Epithelial cell of proximal tubule (primary cell): ENCODE measurements at places on chromosomes 16 and 17.

DNA sequence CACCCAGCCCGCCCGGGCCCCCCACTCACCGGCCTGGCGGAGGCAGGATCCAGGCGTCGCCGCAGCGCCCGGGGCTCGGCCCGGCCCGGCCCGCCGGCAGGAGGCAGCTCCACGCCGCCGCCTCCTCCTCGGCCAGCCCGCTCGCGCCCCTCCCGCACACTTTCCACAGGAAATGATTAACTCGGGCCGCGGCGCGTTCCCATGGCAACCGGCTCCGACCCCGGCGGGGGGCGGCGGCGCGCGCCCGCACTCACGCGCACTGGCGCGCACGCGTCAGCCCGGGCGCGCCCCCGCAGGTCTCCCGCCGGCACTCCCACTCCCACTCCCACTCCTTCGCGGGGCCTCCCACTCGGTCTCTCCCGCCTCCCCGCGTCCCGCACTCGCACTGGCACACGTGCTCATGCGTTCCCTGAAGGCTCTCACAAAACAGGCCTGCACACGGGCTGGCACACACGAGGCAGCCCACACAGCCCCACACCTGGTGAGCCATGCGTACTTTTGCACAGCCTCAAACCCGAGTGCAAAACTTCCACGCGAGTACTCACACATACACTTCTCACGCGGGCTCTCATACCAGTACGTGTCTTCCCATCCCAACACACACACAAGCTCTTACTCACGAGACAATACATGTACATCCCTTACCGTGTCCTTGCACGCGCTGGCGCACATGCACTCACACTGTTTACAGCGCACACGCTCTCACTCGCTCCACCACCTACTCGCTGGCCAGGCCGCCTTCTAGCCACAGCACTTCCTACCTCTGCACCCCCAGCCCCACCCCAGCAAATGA lies at the start of gene KIFC3:
Gene KIFC3 (minus strand): TSS at position 151 of the 793 bp plus-strand sequence. CDS start 4,248 bp downstream, outside the sequence.
- no peak for DNase-seq

- DNase-seq, result no peak
Measured at GRCh38 chr17:7557775-7558543, 591 bp upstream of the TNFSF13 start.

DNA sequence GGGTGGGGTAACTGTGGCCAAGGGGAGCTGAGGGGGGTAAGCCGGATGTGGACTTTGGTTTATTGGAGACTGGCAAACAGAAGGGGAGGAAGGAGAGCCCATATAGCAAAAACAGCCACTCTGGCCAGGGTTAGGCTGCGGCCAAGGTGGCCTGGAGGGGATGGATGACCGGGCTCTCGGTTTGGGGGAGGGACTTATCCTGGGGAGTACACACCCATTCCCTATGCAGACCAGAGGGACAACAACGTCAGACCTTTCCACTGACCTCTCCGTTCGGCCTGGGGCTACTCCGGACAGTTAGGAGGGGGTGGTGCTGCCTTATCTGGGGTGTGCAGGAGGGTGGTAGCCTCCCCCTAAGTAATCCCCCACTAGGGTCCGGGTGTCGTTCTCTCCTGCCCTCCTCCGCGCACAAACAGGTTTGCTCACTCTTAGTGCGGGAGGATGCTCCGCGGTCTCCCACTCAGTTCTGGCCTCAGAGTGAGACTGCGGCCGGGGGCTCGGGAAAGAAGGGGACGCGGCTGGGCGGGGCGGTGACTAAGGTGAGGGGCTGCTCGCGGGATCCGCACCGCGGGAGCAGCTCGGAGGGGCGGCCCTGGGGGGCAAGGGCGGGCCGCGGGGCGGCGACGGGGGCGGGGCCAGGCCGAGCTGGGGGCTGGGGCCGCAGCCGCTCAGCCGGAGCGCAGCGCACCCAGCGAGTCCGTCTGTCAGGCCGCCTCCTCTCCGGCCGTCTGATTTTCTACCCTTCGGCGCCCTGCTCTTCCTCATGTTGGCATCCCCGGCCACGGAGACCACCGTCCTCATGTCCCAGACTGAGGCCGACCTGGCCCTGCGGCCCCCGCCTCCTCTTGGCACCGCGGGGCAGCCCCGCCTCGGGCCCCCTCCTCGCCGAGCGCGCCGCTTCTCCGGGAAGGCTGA lies at the start of gene WNK4:
Gene WNK4 (plus strand): TSS at position 675 of the 915 bp plus-strand sequence. CDS start 89 bp downstream, at position 764.
- no peak for DNase-seq

GRCh38 chr17:42817866-42818265 lies 6.2 kb downstream of the BECN1 start:
- no peak for DNase-seq

DNA sequence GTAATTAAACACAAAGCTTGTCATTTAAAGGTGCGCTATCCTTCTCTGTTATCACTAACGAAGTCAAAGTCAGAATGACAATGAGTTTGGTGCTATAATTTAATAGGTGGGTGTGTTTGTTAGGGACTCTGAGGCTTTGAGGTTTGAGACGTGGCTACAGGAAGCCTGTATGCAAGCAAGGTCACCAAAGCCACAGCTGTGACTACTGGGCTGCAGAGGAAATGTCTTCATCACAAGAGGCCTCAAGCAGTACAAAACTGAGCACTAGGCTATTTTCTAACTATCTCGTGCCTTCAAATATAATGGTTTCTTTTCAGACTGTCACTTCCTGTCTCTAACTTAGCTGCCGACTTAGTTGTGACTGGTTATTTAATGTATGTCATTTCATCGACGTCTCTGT lies 141.2 kb downstream of the AATF start:
- DNase-seq, result no peak

- no peak for DNase-seq
Measured at GRCh38 chr17:521183-521525, 168.5 kb upstream of the RPH3AL start.

GRCh38 chr17:74768069-74768762 lies 7.9 kb downstream of the NAT9 start:
- no peak for DNase-seq

DNA sequence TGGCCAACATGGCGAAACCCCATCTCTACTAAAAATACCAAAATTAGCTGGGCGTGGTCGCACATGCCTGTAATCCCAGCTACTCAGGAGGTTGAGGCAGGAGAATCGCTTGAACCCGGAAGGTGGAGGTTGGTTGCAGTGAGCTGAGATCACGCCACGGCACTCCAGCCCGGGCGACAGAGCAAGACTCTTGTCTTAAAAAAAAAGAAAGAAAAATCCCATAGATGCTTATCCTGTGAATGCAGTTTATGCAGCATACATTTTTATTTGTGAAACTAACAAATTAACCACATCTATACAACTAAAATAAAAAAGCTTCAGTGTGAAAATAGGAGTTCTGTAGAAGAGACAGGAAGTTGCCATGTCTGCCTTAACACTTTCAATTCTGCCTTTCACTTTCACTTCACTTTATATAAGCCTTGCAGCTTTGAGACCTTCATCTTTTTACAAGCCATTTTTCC lies 7.1 kb downstream of the IGSF6 start:
- no peak for DNase-seq

GRCh38 chr17:44969144-44969780 lies 1.2 kb upstream of the C1QL1 start:
- DNase-seq, result no peak

GRCh38 chr17:43554857-43555256 lies 8.7 kb upstream of the ETV4 start:
- DNase-seq, result no peak

GRCh38 chr17:63232565-63233310 lies 213.4 kb downstream of the CYB561 start:
- no peak for DNase-seq

- no peak for DNase-seq
Measured at GRCh38 chr17:74526681-74527080, 4.6 kb downstream of the CD300LB start.

GRCh38 chr16:67860589-67861398 lies 12.1 kb upstream of the EDC4 start:
- DNase-seq, result no peak

DNA sequence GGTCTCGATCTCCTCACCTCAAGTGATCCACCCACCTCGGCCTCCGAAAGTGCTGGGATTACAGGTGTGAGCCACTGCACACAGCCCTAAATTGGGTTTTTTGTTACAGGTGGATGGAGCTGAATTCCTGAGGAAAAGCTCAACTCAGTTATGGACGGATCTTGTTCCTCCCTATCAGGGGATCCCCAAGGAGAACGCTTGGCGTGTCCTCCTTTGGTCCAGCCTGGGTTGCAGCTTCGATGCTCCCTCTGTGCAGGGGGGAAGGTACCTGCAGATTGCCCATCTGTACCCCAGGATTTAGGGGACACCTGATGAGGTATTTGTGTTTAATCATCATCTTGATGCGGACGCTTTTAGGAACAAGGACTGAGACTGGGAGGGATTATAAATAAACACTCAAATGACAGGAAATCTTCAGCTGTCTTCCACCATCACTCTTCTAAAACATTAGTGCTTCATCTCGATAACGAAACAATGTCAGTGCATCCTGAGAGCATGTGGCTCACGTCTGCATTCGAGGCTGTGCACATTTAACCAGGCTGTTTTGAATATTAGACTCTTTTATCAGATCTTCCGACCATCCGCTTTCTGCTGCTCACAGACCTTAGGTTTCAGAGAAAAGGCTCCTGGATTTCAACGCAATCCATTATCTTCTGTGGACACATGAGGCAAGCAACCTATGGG lies 18.2 kb upstream of the MEIOB start:
- no peak for DNase-seq

GRCh38 chr17:80086081-80086480 lies 15.3 kb upstream of the GAA start:
- DNase-seq, result no peak

DNA sequence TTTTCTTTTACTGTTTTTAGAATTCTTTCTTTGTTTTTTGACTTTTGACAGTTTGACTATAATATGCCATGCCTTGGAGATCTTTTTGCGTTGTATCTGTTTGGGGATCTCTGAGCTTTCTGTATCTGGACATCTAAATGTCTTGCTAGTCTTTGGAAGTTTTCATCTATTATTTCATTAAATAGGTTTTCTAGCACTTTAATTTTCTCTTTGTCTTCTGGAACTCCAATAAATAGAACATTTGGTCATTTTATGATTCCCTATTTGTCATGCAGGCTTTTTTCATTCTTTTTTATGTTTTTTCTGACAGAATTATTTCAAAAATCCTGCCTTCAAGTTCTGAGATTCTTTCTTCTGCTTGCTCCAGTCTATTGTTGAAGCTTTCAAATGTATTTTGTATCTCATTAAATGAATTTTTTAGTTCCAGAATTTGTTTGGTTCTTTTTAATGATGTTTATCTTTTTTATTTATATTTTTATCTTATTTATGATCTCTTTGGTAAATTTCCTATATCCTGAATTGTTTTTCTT lies 201.4 kb downstream of the CHD9NB start:
- DNase-seq, result no peak

GRCh38 chr16:85379041-85380001 lies 233.8 kb upstream of the GSE1 start:
- DNase-seq, result no peak

GRCh38 chr17:55152236-55152635 lies 112.5 kb upstream of the HLF start:
- no peak for DNase-seq

- DNase-seq, result no peak
Measured at GRCh38 chr16:1710811-1711507, 5.0 kb downstream of the MAPK8IP3 start.

- DNase-seq, result no peak
Measured at GRCh38 chr17:65797101-65797500, 235.7 kb upstream of the AXIN2 start.

DNA sequence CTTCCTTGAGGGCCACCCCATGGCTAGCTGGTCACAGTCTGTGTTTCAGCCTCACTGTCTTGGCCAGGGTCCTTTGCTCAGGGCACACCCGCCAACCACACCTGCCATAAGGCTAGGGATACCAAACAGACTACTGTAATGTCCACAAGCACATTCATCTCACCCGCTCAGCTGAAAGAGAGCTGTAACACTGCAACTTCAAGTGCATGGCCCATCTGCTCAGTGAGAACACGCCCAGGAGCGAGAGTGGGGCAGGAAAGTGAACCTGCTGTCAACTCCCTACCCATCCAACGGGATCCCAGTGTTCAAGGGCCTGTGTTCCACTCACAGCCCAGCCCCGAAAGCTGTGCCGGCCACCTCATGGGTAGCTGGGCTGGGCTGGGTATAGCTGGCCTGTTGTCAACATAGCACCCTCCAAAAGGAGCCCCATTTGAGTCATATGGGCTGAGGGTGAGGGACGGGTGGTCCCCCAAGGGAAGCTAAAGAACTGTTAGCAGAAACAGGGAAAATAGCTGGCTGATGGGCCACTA lies 55.7 kb downstream of the SCNN1B start:
- DNase-seq, result no peak

GRCh38 chr17:73104450-73104849 lies 12.0 kb upstream of the SLC39A11 start:
- DNase-seq, result no peak

DNA sequence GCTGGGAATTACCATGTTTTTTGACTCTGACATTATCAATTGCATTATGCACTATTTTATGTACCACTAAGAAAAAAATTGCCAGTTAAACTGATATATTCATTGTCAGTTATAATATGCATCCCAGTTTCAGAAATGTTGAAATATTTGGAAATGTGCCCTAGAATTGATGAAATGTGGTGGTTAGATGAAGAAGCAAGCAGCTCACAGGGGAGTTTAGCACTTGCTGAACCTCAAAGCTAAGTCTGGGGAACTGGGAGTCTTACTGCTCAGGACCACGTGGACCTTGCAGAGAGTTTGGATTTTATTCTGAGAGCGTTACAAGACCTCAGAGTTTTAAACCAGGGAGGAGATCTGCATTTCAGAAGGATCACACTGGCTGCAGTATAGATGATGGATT lies 67.9 kb downstream of the TNRC6C start:
- DNase-seq, result no peak

- DNase-seq, result no peak
Measured at GRCh38 chr16:86462334-86463084, 47.8 kb upstream of the FOXF1 start.

- no peak for DNase-seq
Measured at GRCh38 chr17:15928286-15928785, 16.6 kb upstream of the ADORA2B start.

GRCh38 chr17:28279411-28279810 lies 39.6 kb upstream of the TMEM97 start:
- DNase-seq, result no peak
